ENCODE measurements at places on chromosomes 2 and 18.

GRCh38 chr2:133608291-133608690 lies 40.0 kb upstream of the NCKAP5 start:
- no peak for DNase-seq

DNA sequence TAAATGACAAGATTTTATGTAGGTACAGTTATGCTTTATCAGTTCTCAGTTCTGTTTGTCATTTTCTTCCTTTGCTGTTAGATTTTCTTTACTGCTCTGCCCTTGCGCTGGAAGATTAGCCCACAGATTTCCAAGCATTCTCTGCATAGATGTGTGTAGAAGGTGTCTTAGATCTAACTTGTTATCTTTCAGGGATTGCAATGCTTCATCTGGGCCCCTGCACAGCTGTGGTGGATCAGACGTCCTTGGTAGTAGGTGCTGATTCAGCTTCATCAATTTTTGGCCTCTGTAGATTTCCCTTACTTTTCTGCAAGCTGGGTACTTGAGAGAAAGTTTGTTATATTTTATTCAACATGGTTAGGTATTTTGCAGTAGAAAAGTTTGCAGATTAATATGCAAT lies 115.3 kb upstream of the LINC00305 start:
- DNase-seq = no peak

GRCh38 chr18:78972930-78973331 lies 6.7 kb upstream of the SALL3 start:
- DNase-seq = no peak

DNA sequence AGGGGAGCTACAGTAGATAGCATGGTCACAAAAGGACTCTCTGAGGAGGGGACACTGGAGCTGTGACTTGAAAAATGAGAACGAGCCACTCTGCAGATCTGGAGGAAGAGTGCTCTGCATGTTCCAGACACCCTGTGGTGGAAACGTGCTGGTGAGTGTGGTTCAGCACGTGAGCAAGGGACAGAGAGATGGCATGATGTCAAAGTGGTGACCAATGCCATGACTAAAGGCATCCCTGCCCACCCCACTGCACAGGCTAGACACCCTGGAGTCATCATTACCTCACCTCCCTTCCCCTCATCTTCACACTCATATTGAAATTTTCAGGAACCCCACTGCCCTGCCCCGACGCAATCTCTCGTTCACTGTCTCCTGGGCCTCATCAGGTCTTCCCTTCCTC lies 56.5 kb downstream of the SLC4A5 start:
- DNase-seq = no peak

- DNase-seq = peak; percentile 67
These were observed 23.8 kb downstream of the TGOLN2 start for GRCh38 chr2:85303780-85304531.

GRCh38 chr2:180411661-180412060 lies 404.6 kb upstream of the CWC22 start:
- DNase-seq = peak; percentile 22

- DNase-seq = no peak
These were observed 268.7 kb downstream of the LRRTM1 start for GRCh38 chr2:80035749-80036285.

- DNase-seq = no peak
These were observed 119.3 kb downstream of the SETBP1 start for GRCh38 chr18:44799907-44800421.
